Activated CD8-positive, alpha-beta memory T cell treated with anti-CD3 and anti-CD28 coated beads for 4 hours (primary cell): ENCODE measurements at places on chromosomes 7 and 10.

DNA sequence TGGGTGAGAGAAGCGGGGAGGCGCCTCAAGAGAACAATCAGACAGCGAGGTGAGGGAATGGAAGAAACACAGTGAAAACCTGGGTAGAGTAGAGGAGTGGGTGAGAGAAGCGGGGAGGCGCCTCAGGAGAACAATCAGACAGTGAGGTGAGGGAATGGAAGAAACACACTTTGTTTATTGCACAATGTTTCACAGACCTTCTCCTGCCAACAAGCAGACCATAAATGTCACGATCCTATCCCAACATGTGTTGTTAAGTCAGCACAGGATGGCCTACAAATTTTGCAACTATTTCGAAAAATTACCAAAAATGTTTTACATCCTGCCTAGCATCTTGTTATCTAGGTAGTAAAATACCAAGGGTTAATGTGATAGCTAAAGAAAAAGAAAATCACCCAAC, 115.3 kb downstream of the JAZF1 start:
- DNase-seq = no peak

DNA sequence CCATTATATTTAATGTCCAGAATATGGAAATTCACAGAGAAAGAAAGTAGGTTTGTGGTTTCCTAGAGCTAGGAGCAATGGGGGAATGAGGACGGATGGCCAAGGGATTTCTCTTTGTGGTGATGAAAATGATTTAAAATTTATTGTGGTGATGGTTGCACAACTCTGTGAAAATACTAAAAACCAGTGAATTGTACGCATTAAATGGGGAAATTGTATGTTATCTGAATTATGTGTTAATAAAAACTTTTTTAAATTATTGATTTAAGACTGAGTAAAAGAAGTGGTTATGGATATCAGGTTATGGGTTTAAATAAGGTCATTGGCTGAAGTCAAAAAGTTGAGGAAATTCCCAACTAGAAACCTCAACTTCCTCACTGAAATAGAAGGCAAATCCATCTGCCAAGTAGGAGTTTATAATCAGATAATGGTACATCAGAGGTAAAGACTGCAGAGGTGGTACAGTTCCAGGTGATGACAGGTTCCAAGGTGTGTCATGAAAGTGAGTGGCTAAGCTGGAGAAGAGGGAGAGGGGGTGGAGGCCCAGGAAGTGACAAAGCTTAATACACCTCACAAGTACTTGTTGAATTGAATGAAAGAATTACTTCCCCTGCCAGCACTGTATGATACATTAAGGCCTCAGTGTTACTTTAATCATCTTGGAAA, 68.9 kb upstream of the CCDC71L start:
- DNase-seq = no peak

DNA sequence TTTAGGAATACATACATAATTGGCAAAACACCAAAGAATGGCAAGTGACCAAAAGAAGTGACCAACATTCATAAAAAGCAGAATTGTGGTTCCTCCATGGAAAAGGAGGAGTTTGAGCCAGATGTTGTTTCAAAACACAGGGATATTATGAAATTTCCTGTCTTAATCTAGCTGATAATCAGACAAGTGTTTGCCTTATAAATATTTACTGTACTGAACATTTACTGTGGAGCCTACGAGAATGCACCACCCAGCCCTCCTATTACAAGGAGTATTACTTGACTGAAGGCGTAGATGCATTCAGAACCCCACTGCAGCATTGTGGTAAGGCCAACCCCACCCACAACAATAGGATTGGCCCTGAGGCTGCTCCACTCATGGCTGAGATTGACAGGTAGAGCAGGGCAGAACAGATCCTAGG, 118.9 kb downstream of the AKR1D1 start:
- no peak for DNase-seq

GRCh38 chr10:75596930-75597620, 165.7 kb downstream of the LRMDA start:
- no peak for DNase-seq

GRCh38 chr10:63206576-63206975, 73.4 kb downstream of the NRBF2 start:
- DNase-seq = no peak

DNA sequence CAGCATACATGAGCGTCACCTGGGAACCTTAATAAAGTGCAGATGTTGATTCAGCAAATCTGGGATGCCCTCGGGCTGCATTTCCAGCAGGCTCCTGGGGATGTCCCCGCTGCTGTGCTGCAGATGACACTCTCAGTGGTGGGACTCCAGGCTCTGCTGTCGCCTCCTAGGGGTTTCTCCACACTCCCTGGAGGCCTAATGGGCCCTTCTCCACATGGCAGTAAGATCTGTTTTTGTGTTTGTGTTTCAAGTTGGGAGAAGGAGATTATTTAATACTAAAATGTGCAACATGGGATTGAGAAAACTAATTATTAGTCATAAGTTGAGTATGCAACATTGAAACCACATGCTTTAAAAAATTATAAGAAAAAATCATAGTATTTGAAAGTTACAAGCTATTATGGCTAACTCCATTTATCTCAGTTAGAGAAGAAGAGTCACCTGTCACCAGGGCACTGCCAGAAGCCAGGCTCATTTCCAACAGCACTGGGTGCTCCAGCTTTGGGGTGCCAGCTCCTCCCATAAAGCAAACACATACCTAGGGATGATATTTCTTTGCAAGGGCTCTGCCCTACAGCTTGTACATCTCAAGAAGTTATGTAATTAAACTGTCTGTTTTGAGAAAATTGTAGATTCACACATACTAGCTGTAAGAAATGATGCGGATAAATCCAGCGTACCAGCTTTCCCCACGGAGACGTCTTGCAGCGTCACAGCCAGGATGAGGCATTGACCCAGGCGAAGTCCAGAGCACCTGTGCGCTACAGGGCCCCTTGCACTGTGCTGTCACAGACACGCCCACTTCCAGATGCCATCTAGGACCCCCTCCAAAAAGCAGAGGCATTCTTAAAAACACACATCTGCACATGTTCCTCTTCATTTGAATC, 106.4 kb downstream of the EGFR start:
- DNase-seq = no peak

DNA sequence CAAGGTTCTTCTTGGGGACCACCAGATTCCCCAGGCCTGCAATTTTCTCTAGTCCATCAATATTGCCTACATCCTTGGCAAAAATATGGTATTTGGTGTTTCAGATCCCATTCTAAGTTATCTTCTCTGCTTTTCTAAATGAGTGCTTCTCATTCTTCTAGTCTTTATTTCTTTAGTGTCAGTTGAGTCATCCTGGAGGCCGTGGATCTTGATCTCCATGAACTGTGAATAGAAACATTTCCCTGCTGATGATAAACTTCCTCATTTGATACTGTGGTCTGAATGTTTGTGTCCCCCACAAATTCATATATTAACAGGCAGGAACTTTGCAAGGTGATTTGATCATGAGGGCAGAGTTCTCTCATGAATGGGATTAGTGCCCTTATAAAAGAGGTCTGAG, 779.3 kb downstream of the INHBA start:
- DNase-seq = no peak

DNA sequence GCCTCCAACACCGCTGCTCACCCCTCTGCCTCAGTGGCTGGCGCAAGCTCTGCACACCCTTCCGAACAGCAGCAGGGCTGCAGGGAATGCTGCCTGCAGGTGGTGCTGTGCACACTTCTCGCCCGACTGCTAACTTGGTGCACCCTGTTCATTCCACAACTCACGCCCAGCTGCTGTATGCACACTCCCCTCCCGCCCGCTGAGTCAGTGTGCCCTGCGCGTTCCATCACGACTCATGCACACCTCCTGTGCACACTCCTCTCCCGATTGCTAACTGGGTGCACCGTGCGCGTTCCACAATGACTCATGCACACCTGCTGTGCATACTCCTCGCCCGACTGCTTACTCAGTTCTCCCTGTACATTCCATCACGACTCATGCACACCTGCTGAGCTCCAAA, 21.5 kb downstream of the ADARB2 start:
- no peak for DNase-seq

DNA sequence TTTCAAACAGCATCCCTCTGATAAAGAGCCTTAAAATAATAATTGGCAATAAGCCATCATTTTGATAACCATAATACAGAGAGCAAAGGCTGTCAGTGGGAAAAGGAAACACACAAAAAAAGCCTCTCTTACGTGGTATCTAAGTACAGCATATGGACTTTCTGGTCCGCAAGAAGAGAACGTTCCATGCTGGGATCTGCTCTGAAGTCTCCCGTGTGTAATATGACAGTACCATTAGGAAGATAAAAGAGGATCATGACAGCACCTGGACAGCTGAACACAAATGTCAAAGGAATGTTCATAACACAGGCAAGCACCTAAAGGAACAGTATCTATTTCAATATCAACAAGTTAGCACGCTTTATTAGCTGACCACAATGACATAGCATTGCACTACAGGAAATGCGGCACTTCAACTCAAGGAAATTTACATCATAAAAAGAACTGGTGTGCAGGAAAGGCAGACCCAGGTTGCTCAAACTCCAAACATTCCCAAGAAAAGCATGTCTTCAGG, 9.9 kb downstream of the DCLRE1A start:
- no peak for DNase-seq

DNA sequence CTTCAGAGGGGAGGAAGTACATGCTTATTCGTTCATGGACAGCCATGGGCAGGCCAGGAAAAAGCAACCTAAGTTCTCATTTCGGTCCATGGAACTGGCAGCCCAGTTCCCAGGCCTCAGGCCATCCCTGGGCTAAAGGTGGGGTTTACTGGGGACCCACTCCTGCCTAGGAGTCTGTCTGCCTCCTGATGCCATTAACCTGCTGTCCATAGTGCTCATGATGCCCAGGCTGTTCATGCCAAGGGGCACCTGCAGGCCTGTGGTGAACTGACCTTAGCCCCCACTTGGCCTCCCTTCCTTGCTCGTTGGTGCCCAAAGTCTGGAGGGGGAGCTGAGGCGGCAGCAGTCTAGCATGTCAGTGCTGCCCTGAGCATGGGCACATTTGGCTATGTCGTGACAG, 450.2 kb upstream of the MBL2 start:
- DNase-seq = no peak

DNA sequence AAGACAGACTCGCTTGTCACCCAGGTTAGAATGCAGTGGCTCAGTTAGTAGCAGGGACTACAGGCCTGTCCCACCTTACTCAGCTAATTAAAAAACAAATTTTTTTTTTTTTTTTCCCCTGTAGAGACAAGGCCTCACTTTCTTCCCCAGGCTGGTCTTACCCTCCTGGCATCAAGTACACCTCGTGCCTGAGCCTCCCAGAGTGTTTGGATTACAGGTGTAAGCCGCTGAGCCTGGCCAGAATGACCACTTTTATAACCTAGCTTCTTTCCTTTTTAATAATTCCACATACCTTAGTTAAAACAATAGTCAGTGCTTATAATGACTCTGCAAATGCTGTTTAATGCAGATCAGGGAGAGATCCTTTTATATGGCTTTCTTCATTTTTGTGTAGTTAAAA, 31.3 kb downstream of the RSBN1L start:
- no peak for DNase-seq

- DNase-seq = no peak
Measured at GRCh38 chr7:114832906-114833595, 88.8 kb upstream of the MDFIC start.

DNA sequence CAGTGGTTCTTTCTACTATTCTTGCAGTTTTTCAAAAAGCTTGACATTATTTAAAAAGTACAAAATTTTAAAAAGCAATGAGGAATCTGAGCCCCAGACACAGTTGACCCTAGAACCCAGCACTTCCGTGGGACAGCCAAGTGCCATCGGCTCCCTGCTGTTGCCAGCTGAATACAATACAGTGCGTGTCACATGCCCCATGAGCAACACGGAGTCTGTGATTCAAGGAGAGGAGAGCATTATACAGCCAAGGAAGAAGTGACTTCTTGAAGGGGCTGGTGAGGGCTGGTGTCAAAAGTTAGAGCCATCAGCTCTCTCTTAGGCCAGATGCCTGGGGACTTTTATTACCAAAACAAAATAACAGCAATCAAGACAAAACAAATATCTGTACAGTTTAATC, 123.0 kb upstream of the FGFR2 start:
- no peak for DNase-seq

DNA sequence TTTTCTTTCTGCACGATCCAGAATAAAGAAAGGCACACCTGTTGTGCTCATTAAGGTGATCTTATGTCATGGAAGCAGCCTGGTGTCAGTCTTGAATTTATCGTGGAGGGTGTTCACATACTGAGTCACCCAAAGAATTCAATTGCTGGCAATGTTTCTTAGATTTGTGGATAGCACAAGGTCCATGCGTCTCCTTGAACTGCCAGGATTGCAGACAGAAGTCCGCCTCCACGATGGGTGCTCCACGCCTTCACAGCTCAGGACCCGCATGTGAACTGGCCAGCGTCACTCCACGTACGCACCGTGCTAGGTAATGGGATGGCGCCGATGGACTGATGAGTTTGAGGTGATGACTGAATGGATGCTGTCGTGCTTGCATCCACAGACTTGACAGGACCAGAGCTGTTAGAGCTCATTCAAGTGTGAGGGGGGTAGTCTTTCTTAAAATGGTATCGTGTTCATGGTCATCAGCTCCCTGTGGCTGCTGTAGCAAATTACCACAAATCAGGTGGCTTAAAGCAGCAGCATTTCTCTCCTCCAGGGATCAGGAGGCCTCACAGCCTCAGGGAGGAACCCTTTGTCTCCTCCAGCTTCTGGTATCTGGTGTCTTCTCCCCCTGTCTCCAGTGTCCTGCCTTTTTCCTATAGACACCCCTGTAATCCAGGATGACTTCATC, 65.4 kb upstream of the DNAJB6 start:
- DNase-seq = no peak

DNA sequence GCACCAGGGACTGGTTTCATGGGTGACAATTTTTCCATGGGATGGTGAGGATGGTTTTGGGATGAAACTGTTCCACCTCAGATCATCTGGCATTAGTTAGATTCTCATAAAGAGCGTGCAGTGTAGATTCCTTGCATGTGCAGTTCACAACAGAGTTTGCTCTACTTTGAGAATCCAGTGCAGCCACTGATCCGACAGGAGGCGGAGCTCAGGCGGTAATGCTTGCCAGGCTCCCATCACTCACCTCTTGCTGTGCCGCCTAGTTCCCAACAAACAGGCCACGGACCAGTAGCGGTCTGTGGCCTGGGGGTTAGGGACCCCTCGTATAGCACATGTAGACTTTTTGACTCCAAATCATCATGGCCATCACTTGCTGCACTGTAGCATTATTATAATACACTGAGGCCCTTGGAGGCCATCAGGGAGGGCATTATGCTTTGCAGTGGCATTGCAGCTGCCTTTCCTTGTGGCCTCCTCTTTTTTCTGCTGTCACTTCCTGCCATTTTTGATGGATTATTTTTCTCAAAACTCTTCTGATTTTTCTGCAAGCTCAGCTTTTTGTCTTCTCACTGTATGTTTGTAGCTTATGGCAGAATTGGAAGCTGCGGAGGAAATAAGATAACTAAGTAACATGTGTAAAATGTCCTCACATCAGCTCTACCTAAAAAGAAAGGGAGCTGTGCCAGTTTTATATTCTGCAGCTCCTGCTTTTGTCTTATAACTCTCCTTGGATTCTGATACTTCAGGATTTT, 18.5 kb downstream of the CSGALNACT2 start:
- DNase-seq = no peak
